ENCODE measurements at places on chromosomes 5 and 9.

DNA sequence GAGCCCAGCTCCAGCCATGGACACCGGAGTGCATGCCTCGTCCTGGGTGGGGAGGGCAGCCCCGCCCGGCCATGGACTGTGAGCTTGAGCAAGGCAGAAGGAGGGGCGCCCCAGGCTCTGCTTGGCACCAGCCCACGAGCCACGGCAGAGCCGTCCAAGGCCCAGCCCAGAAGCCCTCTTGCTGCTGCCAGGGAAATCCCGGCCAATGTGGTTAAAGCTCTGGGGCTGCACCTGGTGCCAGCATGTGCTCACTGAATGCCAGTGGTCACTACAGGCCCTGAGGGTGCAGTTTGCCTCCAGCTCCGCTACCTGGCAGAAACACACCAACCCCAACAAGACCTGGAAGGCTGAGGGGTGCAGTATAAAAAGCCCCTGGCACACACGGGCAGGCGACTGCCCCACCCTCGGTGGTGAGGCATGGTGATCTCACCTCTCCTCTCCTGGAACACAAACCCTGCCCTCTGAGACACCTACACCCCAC, 11.8 kb downstream of the BRD3 start:
- DNase-seq, result no peak

DNA sequence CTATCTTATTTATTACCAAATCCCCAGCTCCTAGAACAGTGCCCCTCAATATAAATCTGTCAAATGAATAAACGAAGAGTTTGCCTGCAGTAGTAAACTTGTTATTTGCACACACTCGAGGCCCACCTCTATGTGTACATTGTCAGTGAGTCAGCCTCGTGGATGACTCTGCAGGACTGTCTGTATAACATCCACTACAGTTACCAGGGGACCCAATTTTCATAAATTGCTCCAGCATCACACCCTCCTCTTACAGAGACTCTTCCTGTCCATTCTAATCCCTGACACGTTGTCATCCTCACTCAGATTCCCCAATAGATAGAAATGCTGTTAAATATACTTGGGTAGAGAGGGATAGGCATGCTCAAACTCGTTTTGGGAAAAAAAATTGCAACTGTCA, 478.5 kb downstream of the RAB3C start:
- no peak for DNase-seq

GRCh38 chr9:106615118-106615889, 247.7 kb upstream of the ZNF462 start:
- DNase-seq, result no peak

DNA sequence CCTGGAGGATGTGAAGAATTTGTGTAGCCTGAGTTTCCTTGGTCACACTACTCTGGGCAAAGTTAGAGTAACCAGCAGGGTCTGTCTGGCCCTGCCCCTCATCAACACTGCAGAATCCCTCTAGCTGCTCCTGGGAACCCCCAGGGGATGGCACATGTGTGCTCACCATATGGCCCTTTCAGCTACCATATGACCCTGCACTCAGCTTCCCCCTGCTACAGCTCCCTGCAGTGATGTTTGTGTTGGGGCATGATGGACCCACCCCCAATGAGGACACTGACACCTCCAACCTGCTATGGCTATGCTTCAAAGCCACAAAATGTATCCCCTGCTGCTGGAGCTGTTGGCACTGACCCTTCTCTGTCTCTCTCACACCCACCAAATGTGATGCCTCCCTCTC, 152.7 kb downstream of the SNX18 start:
- no peak for DNase-seq

GRCh38 chr5:108212775-108213346, 169.0 kb downstream of the FBXL17 start:
- peak; percentile 61 for DNase-seq

GRCh38 chr9:121851641-121852091, 200.2 kb downstream of the DAB2IP start:
- DNase-seq, result no peak

- no peak for DNase-seq
These were observed 608 bp downstream of the ELOVL7 start for GRCh38 chr5:60843386-60843935.

DNA sequence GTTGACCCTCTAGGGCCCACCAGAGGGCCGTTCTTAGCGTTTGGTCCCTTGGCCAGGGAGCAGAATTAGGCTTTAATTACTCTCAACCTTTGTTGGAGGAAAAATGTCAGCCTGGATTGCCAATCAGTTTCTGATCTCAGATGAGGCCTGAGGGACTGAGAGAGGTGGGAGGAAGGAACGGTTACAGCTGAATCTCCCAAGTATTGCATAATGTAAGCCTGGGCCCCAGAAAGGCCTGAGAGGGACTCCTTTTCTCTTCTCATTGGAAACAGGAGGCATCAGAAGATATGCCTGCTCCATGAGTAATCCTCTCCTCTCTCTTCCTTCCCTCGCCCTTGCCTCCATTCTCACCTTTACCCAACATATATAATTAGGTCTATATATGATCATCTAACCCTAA, 105.7 kb downstream of the INSYN2B start:
- DNase-seq, result no peak

- DNase-seq, result peak; percentile 36
These were observed 1.0 kb downstream of the ZDHHC11 start for GRCh38 chr5:849651-850301.

DNA sequence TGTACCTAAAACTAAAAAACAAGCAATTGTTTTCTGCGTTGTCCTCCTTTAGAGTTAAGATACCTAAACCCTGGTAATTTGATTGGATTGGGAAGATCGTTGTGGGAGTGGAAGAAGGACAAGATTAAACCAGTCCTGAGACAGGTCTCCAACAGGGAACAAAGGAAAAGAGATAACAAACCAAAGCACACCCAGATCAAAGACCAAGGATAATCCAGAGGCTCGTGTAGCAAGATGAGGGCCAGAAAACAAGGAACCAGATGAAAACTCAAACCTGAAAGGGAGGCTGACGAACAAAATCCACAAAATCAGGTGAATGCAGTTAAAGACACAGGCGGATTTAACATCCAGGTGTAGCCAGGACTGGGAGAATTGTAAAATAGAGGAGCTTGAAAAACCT, 618.1 kb downstream of the SLCO4C1 start:
- peak; percentile 45 for DNase-seq
